Renal cortex interstitium (tissue), 15 donors: ENCODE measurements at places on chromosomes 1 and 21. TPM values are rescaled to one million over a fixed set of nuclear protein-coding genes. Genes with fewer than 3 reads are reported as not detected.

LCE1F gene
- not detected for polyA plus RNA-seq

- no peak for DNase-seq
These were observed 45.6 kb downstream of the SUCO start for GRCh38 chr1:172578586-172578985.

GRCh38 chr1:3671371-3672180 lies 19.3 kb downstream of the TP73 start:
- no peak for DNase-seq

GRCh38 chr1:99193431-99193830 lies 70.9 kb upstream of the PLPPR4 start:
- no peak for DNase-seq

GRCh38 chr1:229249854-229250644 lies 20.9 kb upstream of the RAB4A start:
- DNase-seq, result no peak

INAVA gene
- 33.9 TPM for polyA plus RNA-seq

DNA sequence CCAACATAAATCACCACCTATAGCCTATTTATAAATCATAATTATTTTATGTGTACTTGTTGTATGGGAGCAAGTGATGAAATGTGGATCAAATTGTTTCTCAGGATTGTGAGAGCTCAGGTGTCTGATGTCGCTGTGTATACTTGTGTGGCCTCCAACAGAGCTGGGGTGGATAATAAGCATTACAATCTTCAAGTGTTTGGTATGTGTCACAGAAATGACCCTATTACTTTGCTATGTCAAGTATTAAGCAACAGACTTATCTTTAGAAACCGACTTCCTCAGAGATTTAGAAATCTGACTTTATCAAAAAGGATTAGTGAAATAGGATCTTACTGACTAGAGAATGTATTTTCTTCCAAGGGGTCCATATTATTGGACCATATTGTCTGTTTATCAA lies 280.9 kb downstream of the TPR start:
- no peak for DNase-seq

ITLN2 gene
- 0.29 TPM for polyA plus RNA-seq

- DNase-seq, result no peak
These were observed 21.7 kb downstream of the ZP4 start for GRCh38 chr1:237868817-237869600.

DNA sequence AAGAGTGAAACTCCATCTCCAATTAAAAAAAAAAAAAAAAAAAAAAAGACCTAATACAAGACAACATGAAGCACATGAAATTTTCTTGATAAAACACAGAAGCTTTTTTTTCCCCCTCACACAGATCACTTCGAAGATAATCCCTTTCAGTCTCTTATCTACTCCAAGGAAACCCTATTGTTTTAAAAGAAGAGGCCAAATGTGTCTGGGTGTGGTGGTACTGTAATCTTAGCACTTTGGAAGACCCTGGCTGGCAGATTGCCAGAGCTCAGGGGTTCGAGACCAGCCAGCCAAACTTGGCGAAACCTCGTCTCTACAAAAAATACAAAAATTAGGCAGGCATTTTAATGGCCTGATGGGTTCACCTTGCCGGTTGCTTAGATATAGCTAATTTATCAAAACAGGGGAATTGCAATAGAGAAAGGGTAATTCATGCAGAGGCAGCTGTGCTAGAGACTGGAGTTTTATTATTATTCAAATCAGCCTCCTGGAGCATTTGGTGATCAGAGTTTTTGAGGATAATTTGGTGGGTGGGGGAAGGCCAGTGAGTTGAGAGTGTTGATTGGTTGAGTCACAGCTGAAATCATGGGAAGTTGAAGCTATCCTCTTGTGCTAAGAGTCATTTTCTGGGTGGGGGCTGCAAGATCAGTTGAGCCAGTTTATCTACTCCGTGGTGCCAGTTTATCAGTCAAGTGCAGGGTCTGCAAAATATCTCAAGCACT lies 62.5 kb downstream of the SLC16A1 start:
- no peak for DNase-seq

DNA sequence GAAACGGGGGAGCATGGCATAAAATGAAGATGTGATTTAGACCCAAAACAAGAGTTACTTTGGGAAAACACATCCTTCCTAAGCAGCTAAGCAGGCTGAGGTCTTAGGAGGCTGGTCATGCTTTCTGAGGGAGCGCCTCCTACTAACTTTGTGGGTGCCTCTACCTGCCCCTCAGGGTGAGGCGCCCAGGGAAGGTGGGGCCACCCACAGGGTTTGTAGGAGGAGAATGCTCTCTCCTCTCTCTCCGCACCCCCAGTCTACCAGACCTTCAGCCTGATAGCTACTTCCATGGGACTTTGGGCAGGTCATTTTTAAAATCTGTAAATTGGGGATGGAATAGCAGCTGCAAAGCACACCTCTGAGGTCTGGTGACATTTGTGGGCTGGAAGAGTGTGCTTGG lies 23.8 kb downstream of the SLC27A3 start:
- no peak for DNase-seq
